ENCODE measurements at places on chromosomes 5 and 9. TPM values are rescaled to one million over a fixed set of nuclear protein-coding genes. Genes with fewer than 3 reads are reported as not detected.
A peak's percentile ranks its signal among the peaks of the same experiment; 100 is the strongest.

DNA sequence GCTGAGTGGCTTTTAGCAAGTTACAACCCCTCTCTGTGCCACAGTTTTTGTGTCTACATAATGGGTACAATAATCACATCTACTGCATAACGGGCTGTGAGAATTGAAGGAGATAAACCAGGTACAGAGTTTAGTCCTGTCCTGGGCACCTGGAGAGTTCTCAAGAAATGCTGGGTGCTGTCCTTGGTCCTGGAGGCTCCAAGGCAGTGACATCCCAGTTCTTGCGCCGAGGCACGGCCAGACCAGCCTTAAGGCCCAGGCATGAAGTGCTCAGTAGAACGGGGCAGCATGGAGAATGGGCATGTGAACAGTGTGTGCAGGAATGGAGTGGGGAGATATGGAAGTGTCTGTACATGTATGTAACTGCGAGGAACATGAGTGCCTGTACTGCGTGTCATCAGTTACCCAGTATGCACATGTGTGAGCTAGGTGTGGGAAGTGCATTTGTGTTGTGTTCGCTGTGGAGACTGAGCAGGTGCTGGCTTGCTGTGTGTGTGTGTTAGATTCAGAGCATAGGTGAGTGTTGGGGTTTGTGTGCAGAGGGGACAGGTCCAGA, 6.3 kb upstream of the UNC5A start:
- DNase-seq, result no peak

- DNase-seq, result no peak
Measured at GRCh38 chr5:130545291-130545690, 619.8 kb downstream of the HINT1 start.

DNA sequence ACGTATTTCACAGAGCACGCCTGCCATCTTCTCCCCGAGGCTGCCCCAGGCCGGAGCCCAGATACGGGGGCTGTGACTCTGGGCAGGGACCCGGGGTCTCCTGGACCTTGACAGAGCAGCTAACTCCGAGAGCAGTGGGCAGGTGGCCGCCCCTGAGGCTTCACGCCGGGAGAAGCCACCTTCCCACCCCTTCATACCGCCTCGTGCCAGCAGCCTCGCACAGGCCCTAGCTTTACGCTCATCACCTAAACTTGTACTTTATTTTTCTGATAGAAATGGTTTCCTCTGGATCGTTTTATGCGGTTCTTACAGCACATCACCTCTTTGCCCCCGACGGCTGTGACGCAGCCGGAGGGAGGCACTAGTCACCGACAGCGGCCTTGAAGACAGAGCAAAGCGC, 9.6 kb downstream of the QRFP start:
- DNase-seq, result no peak

DNA sequence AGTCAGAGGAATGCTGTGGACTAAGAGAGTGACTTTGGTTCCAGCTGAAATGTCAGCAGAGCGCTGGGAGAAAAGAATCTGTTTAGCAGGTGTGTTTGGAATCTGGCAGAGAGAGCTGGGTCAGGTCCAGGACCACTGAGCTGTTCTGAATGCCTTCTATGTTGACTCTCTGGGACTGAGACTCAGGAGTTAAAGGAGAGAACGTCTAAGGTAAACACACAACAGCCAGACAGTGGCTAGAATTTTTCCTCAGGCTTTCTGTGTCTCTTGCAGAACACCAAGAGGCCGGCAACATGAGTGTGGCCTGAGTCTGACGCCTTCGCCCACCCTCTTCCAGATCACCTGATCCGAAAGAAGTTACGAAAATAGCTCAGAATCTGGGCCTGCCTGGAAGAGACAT, 107.2 kb upstream of the ZNF462 start:
- DNase-seq, result no peak

DNA sequence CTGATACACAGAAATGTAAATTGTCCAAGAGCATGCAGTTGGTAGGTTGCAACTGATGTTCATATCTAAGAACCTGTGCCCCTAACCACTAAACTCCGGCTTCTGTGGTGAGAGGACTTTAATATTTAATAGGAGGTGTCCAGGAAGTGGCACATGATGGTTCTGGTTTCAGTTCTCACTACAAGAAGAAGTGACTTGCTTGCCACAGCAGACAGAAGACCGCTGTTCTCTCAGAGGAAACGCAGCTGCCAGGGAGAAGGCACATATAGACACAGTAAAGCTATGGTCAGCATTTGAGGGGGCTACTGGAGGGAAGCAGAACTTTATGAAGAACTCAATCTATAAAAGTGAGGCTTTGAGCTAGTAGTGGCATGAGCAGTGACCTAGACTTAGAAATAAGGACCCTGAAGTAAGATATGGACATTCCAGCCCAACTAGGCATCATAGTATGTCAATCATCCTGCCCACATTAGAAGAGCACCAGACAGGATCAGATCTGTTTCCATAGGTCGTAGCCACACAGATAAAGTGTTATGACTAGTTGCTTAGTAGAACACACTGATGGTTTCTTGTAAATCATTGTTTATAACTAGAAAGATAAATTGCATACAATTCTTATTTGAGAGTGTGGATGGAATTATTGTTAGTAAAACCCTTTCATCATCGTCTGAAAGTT, 36.4 kb upstream of the DAB2 start:
- no peak for DNase-seq

DNA sequence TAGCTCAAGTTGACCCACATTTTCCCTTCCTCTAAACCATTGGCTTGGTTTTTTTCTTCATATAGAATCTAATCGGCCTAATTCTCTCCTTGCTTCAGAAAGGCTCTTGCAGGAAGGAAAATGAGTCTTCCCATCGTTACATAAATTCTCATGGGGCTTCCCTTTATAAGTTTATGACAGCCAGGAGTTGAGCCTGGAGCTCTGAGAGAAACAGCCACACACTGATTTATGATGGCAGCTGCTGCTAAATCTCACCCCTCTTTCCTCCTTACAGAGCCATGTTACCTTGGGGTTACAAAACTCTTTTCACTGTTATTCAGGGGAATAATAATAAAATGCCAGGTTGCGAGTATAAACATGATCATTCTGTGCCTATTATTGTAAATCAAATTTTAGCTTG, 5.2 kb upstream of the RNF14 start:
- no peak for DNase-seq

DNA sequence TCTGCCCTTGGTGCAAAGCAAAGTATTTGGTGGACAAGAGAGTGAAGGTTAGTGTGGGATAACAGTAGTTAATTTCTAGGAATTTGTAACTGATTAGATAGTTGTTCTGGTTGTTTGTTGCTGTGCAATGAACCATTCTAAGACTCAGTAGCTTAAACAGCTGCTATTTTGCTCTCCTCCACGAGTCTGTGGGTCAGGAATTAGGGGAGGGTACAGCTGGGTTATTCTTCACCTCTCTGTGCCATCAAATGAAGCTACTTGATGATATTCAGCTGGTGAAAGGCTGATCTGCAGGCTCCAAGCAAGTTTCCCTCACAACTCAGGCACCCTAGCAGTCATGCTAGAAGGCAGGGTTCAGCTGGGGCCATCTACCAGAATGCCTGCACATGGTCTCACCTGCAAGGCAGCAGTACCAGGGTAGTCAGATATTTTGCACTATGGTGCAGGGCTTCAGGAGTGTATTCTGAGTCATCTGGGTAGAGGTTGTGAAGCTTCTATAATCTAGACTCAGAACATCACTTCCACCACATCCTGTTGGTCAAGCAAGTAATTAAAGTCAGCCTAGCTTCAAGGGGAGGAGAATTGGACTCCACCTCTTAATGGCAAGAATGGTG, 159.5 kb upstream of the SLC28A3 start:
- no peak for DNase-seq

- DNase-seq, result peak; percentile 43
Measured at GRCh38 chr5:108884736-108885135, 137.0 kb downstream of the FER start.

- DNase-seq, result no peak
Measured at GRCh38 chr9:36213387-36213786, 22.7 kb downstream of the CLTA start.

- no peak for DNase-seq
Measured at GRCh38 chr5:79157305-79157704, 45.7 kb downstream of the BHMT start.

GRCh38 chr9:7180247-7180646, 422.5 kb downstream of the KDM4C start:
- no peak for DNase-seq

DNA sequence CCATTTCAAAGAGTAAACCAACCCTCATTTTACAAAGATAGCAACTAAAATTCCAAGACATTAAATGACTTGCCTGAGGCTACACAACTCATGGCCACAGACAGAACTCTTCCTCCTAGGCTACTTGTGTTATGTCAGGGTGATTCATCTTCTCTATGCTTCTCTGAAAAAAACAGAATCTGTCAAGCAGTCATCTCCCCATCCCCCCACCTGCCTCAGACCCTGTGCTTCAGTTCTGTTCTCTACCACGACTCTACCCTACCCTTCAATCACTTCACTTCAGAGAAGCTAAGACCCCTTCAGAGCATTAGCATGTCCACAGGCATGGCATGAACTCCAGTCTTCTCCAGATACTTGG, 277.7 kb upstream of the PTGER4 start:
- no peak for DNase-seq

DNA sequence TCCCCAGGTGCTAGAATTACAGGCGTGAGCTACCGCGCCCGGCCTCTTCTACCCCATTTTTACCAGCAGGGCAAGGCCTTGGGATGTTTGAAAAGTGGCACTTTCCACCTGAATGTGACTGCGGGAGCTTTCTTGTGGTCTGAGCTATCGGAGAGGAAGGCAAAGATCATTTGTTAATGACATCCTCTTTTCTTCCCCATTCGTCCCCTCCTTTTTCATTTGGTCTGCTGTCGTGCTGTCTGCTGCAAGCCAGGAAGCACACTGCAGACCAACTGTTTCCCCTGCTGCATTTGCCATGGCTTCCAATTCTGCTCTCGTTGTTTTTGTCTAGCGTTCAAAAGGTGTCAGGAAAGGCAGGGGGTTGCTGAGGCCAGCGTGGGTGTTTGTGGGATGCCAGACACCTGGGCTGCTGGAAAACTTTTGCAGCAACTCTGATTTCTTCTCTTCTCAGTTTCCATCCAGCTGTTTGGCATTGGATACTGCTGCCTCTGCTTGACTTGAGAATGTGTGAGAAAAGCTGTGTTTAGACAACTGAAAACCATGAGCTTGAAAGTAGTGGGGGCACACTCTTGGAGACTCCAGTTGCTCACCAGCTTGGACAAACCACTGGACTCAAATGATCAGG, 196.4 kb upstream of the MSX2 start:
- DNase-seq, result peak; percentile 36

- DNase-seq, result no peak
Measured at GRCh38 chr5:125199968-125200865, 453.8 kb upstream of the ZNF608 start.

- DNase-seq, result no peak
Measured at GRCh38 chr5:14959399-14960119, 88.0 kb upstream of the ANKH start.

GRCh38 chr9:133238272-133238850, 29.3 kb upstream of the OBP2B start:
- DNase-seq, result peak; percentile 80

DNA sequence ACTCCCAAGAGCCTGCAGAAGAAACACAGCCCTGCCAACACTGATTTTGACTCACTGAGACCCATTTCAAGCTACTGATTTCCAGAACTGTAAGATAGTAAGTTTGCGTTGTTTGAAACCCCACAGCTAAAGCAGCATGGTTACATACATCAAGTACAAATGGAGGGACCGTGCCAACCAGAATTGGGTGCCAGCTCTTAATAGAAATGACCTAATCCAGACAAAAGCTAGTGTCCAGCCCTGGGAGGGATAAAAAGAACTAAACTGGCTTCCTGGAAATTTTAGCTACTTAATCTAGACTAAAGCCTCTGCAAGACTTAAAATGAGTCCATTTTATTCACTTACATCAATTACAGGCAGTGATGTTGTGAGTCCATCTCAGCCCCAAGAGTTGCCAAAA, 122.6 kb downstream of the ADAMTS12 start:
- no peak for DNase-seq

DNA sequence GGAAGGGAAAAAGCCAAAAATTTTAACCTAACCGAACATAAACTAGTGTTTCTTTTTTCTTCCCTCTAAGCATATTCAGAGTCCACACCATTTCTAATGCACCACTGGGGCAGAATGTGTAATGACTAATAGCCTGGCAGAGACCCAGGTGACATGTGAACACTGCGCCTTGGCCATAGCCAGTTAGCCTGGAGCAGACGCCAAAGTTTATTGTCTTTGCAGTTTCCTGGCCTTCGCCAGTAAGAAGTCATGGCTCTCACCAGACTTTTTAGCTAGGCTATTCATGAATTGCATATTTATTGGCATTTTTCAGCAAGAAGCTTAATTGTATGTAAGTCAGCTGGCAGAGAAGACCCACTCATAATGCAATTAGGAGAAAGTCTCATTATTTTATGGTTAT, 182.8 kb upstream of the SLC27A6 start:
- no peak for DNase-seq

DNA sequence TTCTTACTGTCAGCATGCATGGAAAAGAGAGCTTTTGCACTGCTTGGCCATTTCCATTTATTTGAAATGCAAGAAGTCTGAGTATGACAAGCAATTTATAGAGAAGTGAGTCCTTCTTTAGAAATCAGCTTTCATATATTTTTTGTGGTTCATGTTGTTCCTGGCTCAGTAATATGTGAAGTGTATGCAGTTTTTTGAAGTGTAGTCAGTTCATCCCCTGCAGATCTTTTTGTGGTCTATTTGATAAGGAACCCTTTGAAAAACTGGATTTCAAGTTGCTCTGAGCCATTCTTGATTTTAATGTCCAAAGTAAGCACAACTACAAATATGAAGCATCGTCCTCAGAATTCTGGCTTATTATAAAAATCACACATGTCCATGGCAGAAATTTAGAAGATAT, 294.1 kb upstream of the SMC2 start:
- no peak for DNase-seq

DNA sequence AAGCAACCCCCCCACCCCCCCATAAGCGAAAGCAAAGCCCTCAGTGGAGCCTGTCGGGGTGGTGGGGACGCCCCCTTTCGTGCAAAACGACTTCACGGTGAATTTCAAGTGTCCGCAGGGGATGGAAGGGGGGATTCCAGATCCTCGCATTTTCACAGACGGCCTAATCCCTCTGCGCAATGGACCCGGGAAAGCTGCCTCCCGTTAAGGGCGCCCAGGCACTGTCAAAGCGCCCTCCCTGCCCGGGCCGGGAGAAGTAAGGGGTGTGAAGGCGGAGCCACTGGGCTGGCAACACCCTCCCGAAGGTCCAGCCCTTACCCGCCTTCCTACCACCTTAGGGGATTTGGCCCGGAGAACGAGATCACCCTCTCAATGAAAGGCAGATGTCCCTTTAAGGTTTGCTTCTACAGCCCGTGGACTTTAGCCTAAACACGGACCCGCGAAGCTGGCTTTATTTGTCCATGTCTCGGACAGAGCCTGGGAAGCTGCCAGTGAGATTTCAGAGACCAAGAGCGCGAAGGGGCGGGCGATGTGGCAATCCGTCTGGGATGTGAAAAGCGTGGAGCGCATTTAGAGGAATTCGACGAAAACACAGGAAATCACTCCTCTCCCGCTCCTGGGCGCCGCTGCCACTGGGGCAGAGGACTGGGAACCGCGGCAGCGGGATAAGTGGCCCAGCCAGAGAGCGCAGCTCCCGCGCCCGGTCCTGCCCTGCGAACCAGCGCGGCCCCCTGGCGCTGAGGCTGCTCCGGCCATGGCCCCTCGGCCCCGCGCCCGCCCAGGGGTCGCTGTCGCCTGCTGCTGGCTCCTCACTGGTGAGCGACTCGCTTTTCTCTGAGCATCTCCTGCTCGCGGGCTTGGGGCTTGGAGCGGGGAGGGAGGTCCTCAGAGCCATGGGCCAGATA, at the start of the genes ITGA1 and PELO:
Gene ITGA1 (plus strand): TSS at position 317 of the 905 bp plus-strand sequence. CDS start 438 bp downstream, at position 755.
Gene PELO (plus strand): TSS at position 317 of the 905 bp plus-strand sequence. CDS start 12,479 bp downstream, outside the sequence.
- peak; percentile 88 for DNase-seq

The ECM2 gene
- polyA plus RNA-seq, result 39.3 TPM

The ELAVL2 gene
- polyA plus RNA-seq, result 3.5 TPM

The LCN9 gene
- polyA plus RNA-seq, result not detected

The SET gene
- polyA plus RNA-seq, result 599 TPM

The EPB41L4B gene
- 15.5 TPM for polyA plus RNA-seq

The OLFM1 gene
- 8.4 TPM for polyA plus RNA-seq
